ENCODE measurements at places on chromosomes 3 and 15. TPM values are rescaled to one million over a fixed set of nuclear protein-coding genes. Genes with fewer than 3 reads are reported as not detected.

The IQCF5 gene
- not detected for total RNA-seq

DNA sequence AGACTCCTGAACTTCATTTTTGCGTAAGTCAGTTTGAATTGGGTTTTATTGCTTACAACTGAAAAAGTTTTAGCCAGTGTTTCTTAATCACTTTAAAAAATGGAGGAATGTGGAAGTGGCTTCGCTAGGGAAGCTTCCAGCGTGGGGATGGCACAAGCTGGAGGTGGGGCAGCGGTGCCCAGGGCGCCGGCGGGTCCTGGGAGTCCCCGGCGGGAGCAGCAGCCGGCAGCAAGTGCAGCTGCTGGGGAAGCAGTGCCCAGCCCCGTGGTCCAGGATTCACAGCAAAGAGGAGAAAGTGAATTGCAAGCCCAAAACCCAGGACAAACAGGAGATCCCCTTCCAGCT lies 301.8 kb upstream of the PROK2 start:
- peaks cover 5% of the 10 kb centered on the region for H3K27me3 ChIP-seq
- no peak overlapping the region for H3K4me3 ChIP-seq
- no peak for DNase-seq
- H3K27ac ChIP-seq: no peak overlapping the region
- H3K36me3 ChIP-seq: no peaks in the 10 kb centered on the region

- peaks cover 41% of the 10 kb centered on the region for H3K4me1 ChIP-seq
- peaks cover 7% of the 10 kb centered on the region for H3K36me3 ChIP-seq
- H3K27me3 ChIP-seq: peaks cover 4% of the 10 kb centered on the region
- DNase-seq: no peak
These were observed 534 bp upstream of the UBE2E1 start for GRCh38 chr3:23805210-23805632.

- peaks cover 63% of the 10 kb centered on the region for H3K4me1 ChIP-seq
- H3K27me3 ChIP-seq: no peaks in the 10 kb centered on the region
- DNase-seq: no peak
- H3K27ac ChIP-seq: no peak overlapping the region
These were observed 128.8 kb upstream of the IL12A start for GRCh38 chr3:159859836-159860235.
